Uterus (tissue), 4 donors: ENCODE measurements at places on chromosomes 4 and X.

DNA sequence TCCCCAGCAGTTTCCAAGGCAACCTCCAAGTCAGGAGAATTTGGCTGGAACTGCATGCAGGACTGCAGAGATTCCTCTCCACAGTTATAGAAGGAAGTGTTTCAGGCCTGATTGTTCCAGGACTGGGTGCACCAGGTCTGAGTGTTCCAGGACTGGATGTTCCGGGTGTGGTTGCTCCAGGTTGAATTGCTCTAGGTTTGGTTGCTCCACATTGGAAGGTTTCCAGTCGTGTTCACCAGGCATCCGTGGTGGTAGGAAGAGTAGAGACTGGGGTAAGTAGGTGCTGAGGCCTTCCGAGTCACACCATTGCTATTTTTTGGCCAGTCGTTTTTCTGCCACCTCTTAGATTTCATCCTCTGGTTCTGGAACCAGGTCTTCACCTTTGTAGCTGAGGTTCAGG lies 105.4 kb downstream of the MSN start:
- no peaks in the 10 kb centered on the region for H3K27me3 ChIP-seq
- H3K4me3 ChIP-seq = no peak overlapping the region
- DNase-seq = no peak
- H3K36me3 ChIP-seq = no peaks in the 10 kb centered on the region

- H3K27me3 ChIP-seq = no peaks in the 10 kb centered on the region
- DNase-seq = no peak
- no peak overlapping the region for H3K4me3 ChIP-seq
- H3K36me3 ChIP-seq = no peaks in the 10 kb centered on the region
- H3K4me1 ChIP-seq = peaks cover under 1% of the 10 kb centered on the region
- H3K27ac ChIP-seq = no peak overlapping the region
Observed at GRCh38 chr4:978957-979701, 5.8 kb upstream of the DGKQ start.

- H3K27ac ChIP-seq = no peak overlapping the region
- DNase-seq = no peak
- no peaks in the 10 kb centered on the region for H3K4me1 ChIP-seq
- no peaks in the 10 kb centered on the region for H3K27me3 ChIP-seq
- no peaks in the 10 kb centered on the region for H3K36me3 ChIP-seq
- H3K4me3 ChIP-seq = no peak overlapping the region
Observed at GRCh38 chr4:15926486-15926885, 12.1 kb downstream of the FGFBP1 start.

GRCh38 chr4:141455651-141456050 lies 180.7 kb upstream of the IL15 start:
- H3K4me1 ChIP-seq = no peaks in the 10 kb centered on the region
- H3K36me3 ChIP-seq = no peaks in the 10 kb centered on the region
- H3K4me3 ChIP-seq = no peak overlapping the region
- H3K27me3 ChIP-seq = no peaks in the 10 kb centered on the region
- no peak for DNase-seq

DNA sequence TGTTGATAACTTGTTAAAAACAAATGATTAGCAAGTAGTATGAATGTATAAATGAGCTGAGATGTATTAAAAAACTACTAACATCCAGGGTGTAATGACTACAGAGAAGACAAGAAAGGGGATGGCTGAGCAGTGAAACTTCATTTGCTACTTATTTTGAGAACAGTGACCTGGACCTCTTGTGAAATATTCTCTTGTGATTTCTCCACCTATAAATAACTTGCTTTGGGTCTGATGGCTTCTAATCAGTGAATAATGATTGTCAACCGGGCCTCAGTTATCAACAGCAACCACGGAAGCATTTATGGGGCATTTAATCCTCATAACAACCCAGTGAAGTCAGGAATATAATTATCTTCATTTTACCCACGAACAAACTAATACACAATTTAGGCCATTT lies 154.2 kb upstream of the HAND2 start:
- peak overlapping the region; percentile 45 for H3K27ac ChIP-seq
- H3K27me3 ChIP-seq = no peaks in the 10 kb centered on the region
- H3K36me3 ChIP-seq = no peaks in the 10 kb centered on the region
- no peak for DNase-seq
- H3K4me1 ChIP-seq = peaks cover 2% of the 10 kb centered on the region
- no peak overlapping the region for H3K4me3 ChIP-seq

DNA sequence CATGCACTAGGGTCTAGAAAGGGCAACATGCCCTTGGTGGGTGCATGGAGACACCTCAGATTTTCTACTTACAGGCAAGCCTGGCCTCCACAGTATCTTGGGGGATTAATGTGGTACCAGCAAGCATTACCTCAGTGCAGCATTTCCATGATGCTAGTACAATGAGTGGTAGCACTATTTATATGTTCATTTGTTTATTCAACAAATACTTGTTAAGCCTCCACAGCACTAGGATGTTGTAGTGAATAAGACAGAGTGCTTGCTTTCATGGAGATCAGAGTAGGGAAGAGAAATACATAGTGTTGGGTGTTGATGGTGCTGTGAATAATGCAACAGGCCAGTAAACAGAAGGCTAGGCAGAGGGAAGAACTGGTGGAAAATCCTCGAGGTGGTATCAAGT lies 133.4 kb downstream of the KLHL8 start:
- H3K4me1 ChIP-seq = no peaks in the 10 kb centered on the region
- H3K27ac ChIP-seq = no peak overlapping the region
- H3K27me3 ChIP-seq = no peaks in the 10 kb centered on the region
- no peak overlapping the region for H3K4me3 ChIP-seq

DNA sequence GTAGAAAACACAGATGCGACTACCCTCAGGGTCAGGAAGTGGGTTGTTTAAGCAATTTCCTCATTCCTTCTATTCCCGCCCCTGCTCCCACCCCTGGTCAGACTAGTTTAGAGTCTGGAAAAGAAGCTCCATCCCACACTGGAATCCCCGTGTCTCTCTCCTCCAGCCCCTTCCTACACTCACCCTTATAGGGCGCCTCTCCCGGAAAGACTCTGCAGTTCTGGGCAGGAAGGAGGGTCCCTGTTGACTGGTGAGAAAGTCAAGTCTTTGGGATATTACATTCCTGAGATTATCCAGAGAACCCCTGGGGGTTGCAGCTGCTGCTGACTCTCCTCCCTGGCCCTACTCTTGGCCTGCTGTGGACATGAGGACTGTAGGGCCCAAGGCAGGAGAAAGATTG lies 11.9 kb downstream of the STARD8 start:
- H3K27ac ChIP-seq = no peak overlapping the region
- no peaks in the 10 kb centered on the region for H3K27me3 ChIP-seq
- H3K36me3 ChIP-seq = no peaks in the 10 kb centered on the region
- no peak for DNase-seq
- H3K4me3 ChIP-seq = no peak overlapping the region

GRCh38 chr4:53571936-53572599 lies 19.2 kb downstream of the LNX1 start:
- H3K4me1 ChIP-seq = peaks cover 1% of the 10 kb centered on the region
- H3K36me3 ChIP-seq = no peaks in the 10 kb centered on the region

- no peak overlapping the region for H3K4me3 ChIP-seq
- no peak overlapping the region for H3K27ac ChIP-seq
- no peaks in the 10 kb centered on the region for H3K27me3 ChIP-seq
- no peaks in the 10 kb centered on the region for H3K36me3 ChIP-seq
Observed at GRCh38 chr4:84878090-84878489, 88.4 kb downstream of the WDFY3 start.

DNA sequence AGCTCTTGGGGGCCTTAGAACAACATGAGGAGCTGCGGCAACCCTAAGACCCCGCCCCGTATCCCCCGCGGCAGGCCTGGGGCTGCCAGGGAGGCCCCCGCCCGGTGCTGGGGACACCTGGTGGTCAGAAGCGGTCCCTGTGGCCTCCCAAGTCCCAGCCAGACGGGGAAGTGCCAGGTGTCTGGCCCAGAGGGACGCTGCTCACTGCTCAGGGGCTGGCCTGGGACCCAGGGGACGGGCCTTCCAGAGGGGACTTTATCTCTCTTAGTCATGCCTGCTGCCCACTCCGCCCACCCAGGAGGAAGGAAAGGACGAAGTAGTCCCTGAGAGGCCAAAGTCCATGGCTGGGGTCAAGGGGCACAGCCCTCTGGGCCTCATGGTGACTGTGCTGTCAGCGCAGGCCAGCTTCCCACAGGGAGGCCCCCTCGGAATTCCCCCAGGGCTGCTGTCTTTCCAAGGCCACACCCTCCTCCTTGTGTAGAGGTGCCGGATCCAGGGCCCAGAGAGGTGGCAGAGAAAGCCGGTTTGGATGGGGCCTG lies 31.0 kb upstream of the HTRA3 start:
- H3K36me3 ChIP-seq = no peaks in the 10 kb centered on the region
- DNase-seq = no peak
- H3K4me1 ChIP-seq = no peaks in the 10 kb centered on the region
- H3K27ac ChIP-seq = no peak overlapping the region
- H3K27me3 ChIP-seq = no peaks in the 10 kb centered on the region

DNA sequence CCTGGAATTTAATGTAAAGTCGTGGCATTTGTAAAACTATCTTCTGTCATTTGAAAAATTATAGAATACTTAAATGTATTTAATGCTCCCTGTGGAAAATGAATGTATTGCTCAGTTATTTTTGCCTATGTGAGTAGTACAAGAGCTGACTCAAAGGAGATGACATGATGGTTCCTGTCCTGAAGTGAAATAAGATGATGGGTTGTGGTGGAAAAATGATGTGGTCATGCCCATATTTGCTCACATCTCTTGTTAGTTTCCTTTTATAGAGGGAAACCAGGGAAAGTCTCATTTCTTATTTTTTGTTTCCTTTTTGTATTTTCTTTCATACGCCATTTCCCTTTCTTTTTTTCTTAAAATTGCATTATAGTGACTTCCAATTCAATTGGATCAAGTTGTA lies 23.7 kb downstream of the PLS3 start:
- DNase-seq = no peak
- no peak overlapping the region for H3K4me3 ChIP-seq
- peak overlapping the region; percentile 81 for H3K27ac ChIP-seq
- peaks cover 7% of the 10 kb centered on the region for H3K4me1 ChIP-seq
- H3K36me3 ChIP-seq = no peaks in the 10 kb centered on the region

GRCh38 chrX:125628435-125628834 lies 308.8 kb downstream of the TEX13C start:
- no peaks in the 10 kb centered on the region for H3K4me1 ChIP-seq
- no peaks in the 10 kb centered on the region for H3K36me3 ChIP-seq
- no peak overlapping the region for H3K27ac ChIP-seq

GRCh38 chr4:81826335-81826734 lies 354.6 kb upstream of the RASGEF1B start:
- no peaks in the 10 kb centered on the region for H3K4me1 ChIP-seq
- H3K27me3 ChIP-seq = no peaks in the 10 kb centered on the region
- H3K4me3 ChIP-seq = no peak overlapping the region
- no peaks in the 10 kb centered on the region for H3K36me3 ChIP-seq
- no peak for DNase-seq
- no peak overlapping the region for H3K27ac ChIP-seq
